ENCODE measurements at places on chromosomes 13 and 19.

GRCh38 chr13:29743201-29743786 is 107.1 kb downstream of the UBL3 start:
- no peak for DNase-seq

GRCh38 chr19:48190288-48190884 is 19.9 kb downstream of the ZSWIM9 start:
- DNase-seq, result peak; percentile 80

DNA sequence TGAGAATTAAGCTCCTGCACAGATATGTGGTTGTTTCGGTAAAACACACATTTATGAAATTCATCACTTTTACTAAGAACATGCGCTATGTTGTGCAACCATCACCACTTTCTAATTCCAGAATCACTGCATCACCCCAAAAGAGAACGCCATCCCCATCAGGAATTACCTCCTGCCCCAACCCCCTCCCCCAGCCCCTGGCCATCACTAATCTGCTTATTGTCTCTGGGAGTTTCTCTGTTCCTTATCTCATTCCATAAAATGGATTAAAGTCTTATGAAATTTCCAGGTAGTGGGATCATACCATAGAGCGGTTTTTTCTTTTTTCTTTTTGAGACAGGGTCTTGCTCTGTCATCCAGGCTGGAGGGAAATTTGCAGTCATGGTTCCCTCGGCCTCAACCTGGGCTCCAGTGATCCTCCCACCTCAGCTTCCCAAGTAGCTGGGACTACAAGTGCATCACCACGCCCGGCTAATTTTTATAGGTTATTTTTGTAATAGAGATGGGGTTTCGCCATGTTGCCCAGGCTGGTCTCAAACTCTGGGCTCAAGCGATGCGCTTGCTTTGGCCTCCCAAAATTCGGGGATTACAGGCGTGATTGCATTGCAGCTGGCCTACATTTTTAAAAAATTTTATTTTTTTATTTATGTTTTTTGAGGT is 3.5 kb downstream of the ZSCAN5B start:
- DNase-seq, result no peak

- peak; percentile 16 for DNase-seq
Observed at GRCh38 chr13:40480012-40480914, 186.2 kb downstream of the FOXO1 start.

DNA sequence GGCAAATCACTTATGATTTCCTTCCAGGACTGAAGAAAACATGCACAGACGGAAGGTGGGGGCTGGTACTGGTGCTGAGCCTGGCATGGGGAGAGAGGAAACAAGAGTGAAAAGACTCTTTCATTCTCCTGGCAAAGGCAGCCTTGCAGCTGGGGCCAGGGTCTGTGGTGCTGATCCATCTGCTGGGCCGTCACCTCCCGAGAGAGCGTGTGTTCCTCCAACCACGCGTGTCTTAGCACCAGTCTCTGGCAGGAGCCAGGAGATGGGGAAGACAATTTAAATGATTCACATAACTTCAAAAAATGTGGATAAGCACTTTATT is 23.9 kb upstream of the SPART start:
- no peak for DNase-seq

DNA sequence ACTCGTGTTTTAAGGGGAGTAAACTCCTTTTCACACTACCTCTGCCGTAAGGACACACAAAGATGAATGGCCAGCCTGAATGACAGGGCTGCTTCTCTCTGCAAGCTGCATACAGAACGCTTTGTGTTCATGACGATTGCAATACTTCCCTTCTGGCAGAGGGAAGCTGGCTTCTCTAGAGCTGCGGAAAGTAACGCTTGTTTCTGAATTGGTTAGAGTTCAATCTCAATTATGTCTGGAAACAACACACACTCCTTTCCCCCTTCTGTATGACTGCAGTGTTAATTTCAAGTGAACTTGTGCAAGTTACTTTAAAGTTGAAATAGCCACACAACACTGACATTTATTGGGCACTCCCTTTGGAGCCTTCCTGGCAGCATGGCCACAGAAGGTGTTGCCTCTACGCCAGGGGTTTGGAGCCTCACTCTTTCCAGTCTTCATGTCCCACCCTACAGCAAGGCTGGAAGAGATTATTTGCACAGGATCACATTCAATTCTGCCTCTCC is 242.6 kb downstream of the NDFIP2 start:
- no peak for DNase-seq

DNA sequence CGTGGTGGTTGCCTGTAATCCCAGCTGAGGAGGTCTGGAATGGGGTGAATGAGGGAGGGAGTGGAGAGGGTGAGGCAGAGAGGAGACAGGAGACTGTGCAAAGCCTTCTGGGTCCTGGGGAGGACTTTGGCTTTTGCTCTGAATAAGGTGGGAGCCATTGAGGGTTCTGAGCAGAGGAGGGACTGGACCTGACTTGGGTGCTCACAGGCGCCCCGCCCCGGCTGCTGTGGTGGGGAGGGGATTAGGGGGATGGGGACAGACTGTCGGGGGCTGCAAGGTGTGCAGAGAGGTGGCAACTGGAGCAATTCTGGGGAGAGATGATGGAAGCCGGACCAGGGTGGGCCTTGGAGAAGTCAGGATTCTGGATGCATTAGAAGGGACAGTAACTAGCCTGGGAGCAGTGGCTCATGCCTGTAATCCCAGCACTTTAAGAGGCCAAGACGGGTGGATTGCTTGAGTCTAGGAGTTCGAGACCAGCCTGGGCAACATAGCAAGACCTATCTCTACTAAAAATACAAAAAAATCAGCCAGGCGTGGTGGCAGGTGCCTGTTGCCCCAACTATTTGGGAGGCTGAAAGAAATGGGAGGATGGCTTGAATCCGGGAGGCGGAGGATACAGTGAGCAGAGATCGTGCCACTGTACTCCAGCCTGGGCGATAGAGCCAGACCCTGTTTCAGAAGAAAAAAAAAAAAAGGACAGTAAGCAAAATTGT is 16.1 kb upstream of the NANOS3 start:
- DNase-seq, result no peak

- DNase-seq, result no peak
Observed at GRCh38 chr13:79434556-79434955, 28.5 kb upstream of the RBM26 start.

DNA sequence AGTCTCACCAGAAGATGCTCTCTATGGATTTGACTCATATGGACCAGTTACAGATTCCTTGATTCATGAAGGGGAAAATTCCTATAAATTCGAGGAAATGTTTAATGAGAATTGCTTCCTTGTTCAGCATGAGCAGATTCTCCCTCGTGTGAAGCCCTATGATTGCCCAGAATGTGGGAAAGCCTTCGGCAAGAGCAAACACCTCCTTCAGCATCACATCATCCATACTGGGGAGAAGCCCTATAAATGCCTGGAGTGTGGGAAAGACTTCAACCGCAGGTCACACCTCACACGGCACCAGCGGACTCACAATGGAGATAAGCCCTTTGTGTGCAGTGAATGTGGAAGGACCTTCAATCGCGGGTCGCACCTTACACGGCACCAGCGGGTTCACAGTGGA is 10.7 kb downstream of the ZNF460 start:
- DNase-seq, result no peak

DNA sequence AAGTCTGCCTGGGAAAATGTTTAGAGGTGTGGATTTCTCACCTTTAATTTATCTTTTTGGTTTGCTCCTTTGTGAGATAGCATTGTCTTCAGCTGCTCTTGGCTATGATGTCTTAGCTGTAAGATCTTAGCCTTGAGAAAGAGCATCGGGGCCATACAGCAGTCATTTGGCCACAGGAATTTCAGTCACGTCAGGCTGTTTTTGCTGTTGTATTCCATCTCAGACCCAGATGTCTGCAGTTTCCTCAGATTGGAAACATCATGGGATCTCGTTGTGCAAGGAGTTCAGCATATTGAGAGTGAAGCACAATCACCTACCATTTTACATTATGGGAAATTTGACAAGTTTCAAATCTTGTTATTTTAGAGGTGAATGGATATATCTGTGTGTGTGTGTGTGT is 89.3 kb upstream of the C1QTNF9B start:
- DNase-seq, result no peak

DNA sequence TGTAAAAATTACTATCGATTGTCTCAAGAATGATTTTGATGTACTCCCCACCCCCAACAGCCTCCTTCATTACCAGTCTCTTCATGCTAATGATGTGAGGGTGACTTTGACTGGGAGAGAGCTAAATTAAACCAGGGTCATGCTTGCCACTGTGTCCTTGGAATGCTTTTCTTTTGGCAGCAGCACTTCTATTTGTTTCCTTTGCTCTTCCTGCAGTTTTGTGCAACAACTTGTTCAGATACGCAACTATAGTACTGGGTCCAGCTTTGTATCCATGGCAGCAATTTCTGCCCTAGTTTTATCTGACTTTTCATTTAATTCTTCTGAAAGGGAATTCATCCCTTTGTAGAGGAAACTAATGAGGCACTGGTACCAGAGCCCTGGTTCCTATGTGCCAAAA is 2792.1 kb downstream of the PCDH9 start:
- no peak for DNase-seq

DNA sequence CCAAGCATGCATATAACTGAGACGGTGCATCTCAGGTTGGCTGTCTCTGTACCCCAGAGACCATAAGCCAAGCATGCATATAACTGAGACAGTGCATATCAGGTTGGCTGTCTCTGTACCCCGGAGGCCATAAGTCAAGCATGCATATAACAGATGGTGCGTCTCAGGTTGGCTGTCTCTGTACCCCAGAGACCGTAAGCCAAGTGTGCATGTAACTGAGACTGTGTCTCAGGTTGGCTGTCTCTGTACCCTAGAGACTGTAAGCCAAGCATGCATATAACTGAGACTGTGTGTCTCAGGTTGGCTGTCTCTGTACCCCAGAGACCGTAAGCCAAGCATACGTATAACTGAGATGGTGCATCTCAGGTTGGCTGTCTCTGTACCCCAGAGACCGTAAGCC is 30.8 kb downstream of the NLRP4 start:
- DNase-seq, result no peak

GRCh38 chr19:17570791-17571190 is 15.3 kb downstream of the COLGALT1 start:
- no peak for DNase-seq

DNA sequence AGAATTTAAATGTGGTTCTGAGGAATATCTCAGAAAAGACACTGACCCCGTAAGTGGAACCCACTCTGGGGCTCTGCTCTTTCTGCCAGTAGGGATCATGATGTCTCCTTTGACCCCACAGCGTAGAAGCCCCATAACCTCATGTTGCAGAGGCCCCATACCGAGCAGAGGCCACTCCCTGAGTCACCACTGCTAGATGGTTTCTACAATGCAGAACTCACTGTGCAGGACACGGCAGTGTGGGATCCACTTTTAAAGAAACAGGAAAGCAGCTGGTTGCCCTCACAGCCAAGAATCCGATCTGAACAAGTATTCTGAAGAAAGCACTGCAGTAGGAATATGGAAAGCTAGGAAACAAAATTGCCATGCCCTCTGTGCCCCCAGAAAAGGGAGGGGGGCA is 4.2 kb downstream of the SLC7A1 start:
- DNase-seq, result no peak

DNA sequence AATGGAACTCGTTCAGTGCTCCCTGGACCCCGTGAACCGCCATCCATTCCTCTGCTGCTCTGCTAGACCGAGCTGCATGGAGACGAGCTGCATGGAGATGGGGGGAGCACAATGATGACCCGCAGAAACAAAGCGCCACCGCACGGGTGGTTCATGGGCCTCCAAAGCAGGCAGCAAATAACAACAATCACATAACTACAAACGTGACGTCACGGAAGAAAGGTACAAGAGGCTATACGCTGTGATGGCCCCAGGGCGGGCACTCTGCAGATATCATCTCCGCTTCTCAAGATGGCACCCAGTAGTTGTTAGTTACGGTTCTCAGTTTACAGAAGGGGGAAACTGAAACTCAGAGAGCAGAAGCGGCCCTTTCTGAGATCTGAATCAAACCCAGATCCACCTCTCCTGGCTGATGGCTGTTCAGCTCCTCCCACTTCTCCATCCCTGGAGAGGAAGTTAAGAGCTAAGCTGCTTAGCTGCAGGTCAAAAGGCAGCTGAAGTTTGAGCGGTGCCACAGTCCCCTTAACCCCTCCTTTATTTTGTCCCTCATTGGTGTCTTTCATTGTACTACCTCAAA is 1.7 kb downstream of the ATP13A1 start:
- DNase-seq, result peak; percentile 71

- DNase-seq, result no peak
Observed at GRCh38 chr19:33859016-33859415, 62.3 kb downstream of the KCTD15 start.

DNA sequence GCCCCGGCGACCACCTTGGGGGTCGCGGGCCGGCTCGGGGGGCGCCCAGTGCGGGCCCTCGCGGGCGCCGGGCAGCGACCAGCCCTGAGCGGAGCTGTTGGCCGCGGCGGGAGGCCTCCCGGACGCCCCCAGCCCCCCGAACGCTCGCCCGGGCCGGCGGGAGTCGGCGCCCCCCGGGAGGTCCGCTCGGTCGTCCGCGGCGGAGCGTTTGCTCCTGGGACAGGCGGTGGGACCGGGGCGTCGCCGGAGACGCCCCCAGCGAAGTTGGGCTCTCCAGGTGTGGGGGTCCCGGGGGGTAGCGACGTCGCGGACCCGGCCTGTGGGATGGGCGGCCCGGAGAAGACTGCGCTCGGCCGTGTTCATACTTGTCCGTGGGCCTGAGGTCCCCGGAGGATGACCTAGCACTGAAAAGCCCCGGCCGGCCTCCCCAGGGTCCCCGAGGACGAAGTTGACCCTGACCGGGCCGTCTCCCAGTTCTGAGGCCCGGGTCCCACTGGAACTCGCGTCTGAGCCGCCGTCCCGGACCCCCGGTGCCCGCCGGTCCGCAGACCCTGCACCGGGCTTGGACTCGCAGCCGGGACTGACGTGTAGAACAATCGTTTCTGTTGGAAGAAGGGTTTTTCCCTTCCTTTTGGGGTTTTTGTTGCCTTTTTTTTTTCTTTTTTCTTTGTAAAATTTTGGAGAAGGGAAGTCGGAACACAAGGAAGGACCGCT is 729 bp downstream of the STK11 start:
- no peak for DNase-seq

- DNase-seq, result no peak
Observed at GRCh38 chr19:17172624-17173345, 42.4 kb upstream of the USE1 start.

DNA sequence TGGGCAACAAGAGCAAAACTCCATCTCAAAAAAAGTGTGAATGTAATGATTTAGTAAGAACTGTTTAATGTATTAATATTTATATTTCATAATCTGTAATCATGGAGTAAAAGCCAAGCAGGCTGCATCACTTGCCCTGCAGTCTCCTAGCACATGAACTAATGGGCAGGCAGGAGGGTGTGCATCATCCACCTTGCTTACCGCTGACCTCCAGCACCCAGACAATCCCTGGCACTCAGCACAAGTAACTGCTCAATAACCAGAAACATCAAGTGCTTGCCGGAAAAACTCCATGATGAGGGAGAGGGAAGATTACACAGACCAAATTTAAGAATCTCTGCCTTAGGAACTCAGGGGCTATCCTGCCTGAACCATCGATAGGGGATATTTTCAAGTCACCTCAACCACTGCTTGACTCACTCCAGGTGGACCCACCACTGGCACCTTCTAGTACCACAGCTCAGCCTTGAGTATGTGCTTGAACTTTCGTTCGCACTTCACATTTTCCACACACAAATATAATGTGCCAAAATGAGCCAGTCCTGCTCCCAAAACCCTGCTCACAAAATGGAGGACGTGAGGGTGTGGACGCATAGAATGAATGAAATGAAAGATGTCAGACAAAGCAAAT is 18.6 kb downstream of the BRD4 start:
- DNase-seq, result no peak

- peak; percentile 73 for DNase-seq
Observed at GRCh38 chr19:1089891-1090290, 5.3 kb downstream of the POLR2E start.

Data from CD4-positive, alpha-beta T cell treated with Interleukin-1 beta for 1 hour (primary cell).